Lung (tissue), 17 donors: ENCODE measurements at places on chromosomes 2 and 18. TPM values are rescaled to one million over a fixed set of nuclear protein-coding genes. Genes with fewer than 3 reads are reported as not detected.

- DNase-seq, result no peak
Measured at GRCh38 chr2:66346231-66346664, 88.7 kb upstream of the MEIS1 start.

- DNase-seq, result no peak
Measured at GRCh38 chr2:35530615-35531135, 824.9 kb upstream of the CRIM1 start.

DNA sequence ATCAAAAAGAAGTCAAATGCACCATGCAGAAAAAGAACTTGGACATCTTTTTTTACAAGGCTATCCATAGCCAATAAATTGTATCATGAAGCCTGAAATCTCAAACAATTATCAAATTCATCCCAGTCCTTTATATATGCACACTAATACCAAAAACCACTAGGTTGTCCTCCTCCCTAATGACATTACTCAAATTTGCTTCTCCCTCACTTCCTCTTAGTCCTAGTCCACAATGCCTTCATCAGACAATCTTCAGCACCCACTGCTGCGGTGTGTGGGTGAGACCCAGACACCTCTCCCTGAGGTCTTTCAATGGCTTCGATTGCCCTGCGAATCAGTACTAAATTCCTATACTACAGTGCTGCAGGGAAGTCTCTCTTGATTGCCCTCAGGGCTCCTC lies 58.1 kb downstream of the CLASP1 start:
- no peak for DNase-seq

GRCh38 chr2:45919711-45920111 lies 268.2 kb downstream of the PRKCE start:
- no peak for DNase-seq

DNA sequence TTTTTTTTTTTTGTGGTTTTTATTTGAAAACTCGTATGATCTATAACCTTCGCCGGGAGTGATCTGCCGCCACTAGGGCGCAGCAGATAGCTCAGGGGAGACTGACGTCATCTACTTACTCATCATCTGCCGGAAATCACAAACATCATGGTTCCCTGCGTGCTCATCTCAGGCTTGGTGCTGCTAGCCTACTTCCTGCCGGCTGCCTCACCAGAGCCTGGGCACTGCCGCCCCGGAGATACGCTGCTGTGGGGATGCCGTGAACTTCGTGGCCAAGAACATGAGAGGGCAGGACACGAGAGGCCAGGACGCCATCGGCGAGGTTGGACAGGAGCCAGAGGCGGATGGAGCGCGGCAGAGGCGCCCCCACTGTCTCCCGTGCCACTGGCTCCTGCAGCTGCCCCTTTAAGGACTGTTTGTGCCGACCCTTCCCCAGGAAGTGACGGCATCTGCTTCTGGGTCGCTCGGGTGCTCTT lies 68.8 kb downstream of the DOK6 start:
- DNase-seq, result no peak

DNA sequence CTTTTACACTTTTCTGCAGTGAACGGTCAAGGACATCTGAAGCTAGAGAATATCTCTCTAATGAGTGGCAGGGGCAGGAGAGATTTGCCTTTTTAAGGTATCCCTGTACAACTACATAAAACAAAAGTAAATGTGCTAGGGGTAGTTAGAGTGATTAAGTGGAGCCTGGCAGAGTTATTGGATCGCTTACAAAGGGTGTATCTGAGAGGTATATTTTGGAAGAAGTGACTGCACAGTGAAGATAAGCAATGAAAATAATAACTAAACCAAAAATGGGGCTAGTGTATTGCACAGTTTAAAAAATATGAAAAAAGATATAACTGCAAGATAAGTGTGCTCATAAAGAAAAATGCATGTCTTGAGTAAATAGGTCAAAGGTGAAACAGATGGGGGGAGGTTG lies 193.5 kb upstream of the EPC2 start:
- DNase-seq, result no peak

- no peak for DNase-seq
Measured at GRCh38 chr2:41420872-41421271, 626.9 kb upstream of the PKDCC start.

GRCh38 chr2:113973810-113974209 lies 83.9 kb downstream of the ACTR3 start:
- no peak for DNase-seq

DNA sequence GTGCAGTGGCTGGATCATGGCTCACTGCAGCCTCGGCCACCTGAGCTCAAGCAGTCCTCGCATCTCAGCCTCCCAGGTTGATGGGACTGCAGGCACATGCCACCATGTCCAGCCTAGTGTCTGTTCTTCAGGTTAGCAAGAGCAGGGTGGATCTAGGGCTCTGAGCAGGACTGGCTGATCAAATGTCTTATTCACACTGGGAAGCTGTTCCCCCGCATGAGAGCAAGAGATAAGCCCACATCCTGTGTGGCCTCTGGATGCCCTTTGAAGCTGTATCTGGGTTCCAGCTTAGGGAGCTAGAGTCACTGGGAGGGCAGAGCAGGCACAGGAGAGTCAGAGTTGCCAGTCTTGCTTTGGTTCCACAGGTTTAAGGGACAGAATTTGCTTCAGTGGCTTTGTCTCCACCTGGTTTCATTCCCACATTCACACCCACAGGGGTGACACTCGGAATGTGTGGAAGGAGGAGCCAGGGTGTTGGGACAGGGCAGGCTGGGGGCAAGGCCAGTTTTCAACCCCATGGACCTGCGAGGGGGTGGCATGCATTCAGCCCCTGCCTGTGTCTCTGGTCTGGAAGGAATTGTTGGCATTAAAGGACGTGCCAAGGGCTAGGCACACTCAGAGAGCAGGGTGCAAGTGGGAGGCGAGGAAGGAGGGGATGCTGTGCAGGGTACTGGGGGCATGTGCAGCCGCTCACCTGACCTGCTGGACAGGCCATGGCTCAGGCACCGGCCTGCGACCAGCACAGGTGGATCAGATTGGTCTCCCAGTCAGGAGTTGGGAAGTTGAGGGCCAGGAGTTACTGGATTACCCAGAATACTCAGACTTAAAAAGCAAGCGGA lies 24.5 kb downstream of the PTPN18 start:
- no peak for DNase-seq

- DNase-seq, result peak; percentile 57
Measured at GRCh38 chr18:13272416-13272815, 53.9 kb downstream of the LDLRAD4 start.

- no peak for DNase-seq
Measured at GRCh38 chr2:52416340-52416739, 1351.3 kb upstream of the CHAC2 start.

- DNase-seq, result no peak
Measured at GRCh38 chr2:98050070-98050469, 36.9 kb upstream of the VWA3B start.

DNA sequence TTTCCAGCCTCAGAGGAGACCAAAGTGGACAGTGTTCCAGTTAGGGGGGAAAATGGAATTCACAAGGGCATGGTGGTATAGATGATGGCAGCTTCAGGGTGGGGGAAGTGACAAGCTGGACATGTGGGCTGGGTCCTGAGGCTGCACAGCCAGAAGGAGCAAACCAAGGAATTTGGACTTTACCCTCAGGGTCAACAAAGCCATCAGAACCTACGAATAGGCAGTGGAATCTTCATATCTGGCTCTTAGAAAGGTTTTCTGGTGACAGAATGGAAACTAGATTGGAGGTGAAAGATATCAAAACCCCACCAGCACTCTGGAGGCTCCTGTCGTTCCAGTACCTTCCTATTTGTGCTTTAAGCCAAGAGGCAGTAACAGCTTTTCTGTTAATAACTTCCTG lies 127.1 kb downstream of the SETBP1 start:
- no peak for DNase-seq

- no peak for DNase-seq
Measured at GRCh38 chr2:171712051-171712450, 24.8 kb downstream of the DYNC1I2 start.

- DNase-seq, result peak; percentile 61
Measured at GRCh38 chr18:11994336-11994702, 13.0 kb downstream of the IMPA2 start.

- no peak for DNase-seq
Measured at GRCh38 chr2:118970396-118971135, 28.6 kb downstream of the MARCO start.

DNA sequence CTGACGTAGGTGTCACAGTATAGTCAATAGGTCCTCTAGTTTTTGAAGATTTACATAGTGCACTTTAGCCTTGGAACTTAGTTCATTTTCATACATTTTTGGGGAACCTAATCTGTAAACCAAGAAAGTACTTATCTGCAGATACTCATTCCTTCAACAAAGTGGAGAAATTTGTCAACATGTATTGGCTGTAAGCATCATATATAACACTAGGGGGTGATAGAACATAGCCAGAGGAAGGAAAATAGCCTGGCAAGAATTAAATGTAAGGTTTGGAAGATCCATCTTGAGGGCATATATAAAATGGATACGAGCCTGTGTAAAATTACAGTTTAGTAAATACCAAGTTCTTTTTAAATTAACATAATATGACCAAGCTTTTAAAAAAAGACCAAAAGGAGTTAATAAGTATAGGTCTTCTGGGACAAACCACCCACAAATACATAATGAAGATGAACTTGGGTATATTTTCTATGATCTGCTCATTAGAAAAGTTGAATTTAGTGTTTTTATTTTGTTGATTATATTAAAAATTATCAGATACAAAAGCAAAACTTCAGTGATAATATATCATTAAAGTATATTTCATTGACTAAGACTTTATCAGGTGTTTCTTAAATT lies 18.2 kb downstream of the RPL37A start:
- no peak for DNase-seq

DNA sequence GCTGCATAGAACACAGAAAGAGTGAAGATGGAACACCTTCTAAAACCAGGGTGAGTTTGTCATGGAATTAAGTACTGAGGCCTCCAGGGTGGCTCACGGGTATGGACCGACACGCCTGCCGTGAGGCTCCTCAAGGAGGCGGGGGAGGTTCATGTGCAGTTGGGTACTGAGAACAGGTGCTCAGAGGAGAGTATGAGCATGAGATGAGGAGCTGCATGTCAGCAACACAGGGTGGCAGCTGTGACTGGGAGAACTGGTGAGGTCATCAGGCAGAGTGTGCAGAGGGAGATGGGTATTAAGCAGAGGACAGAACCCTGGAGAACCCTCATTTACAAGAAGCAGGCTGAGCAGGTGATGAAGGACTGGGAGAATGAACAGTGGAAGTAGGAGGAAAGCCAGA lies 63.2 kb upstream of the KLHL29 start:
- DNase-seq, result no peak

GRCh38 chr2:85806358-85807118 lies 52.7 kb downstream of the ATOH8 start:
- no peak for DNase-seq

DNA sequence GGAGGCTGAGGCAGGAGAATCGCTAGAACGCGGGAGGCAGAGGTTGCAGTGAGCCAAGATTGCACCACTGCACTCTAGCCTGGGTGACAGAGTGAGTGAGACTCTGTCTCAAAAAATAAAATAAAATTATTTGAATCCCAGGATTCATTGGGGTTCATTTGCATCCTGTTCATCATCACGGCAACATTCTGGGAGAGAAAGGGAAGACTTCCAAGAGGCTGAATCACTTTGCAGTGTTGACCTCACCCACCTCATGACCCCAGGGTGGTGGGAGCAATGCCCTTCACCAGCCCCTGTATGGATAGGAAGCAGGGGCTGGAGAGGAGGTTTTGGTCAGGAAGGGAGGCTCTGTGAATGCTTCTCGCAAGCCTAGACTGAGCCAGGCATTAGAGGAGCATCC lies 195.6 kb downstream of the CTIF start:
- no peak for DNase-seq

GRCh38 chr2:32242331-32242730 lies 22.4 kb downstream of the NLRC4 start:
- no peak for DNase-seq

DNA sequence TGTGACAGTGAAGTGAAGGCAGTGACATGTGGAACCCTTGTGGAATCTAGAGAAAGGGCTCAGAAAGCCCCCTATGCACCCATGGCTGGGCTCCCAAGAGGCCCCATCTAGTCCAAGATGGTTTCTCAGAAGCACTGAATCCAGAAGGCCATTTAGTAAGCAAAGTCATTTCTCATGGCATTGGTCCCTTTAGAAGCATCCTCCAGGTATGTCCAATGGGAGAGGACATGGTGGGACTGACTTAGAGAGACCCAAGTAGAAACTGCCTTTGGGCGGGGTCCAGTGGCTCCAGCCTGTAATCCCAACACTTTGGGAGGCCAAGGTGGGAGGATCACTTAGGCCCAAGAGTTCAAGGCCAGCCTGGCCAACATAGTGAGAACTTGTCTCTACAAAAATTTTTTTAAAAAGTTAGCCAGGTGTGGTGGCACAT lies 72.5 kb upstream of the RMDN2 start:
- DNase-seq, result no peak

DNA sequence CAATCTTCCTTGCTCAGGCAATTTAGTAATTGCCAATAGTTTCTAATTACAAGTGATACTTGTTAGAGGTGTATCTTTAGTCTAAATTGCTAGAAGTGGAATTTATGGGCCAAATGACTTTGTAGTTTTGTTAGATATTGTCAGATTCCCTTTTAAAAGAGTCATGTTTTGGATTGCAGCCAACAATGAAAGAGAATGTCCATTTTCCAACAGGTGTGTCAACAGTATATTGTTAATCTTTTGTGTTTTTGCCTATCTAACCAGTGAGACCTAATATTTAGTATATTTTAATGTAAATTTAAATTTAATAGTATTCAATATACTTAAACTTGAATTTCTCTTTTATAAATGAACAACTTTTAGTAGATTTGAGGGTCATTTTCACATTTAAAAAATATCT lies 259.4 kb upstream of the ETAA1 start:
- DNase-seq, result no peak

The DOK6 gene
- total RNA-seq, result 21.3 TPM

The RFTN2 gene
- total RNA-seq, result 3.2 TPM

The TMEM247 gene
- not detected for total RNA-seq

The EFHD1 gene
- total RNA-seq, result 8.6 TPM

The ARHGAP15 gene
- 74.3 TPM for total RNA-seq

The HOXD11 gene
- not detected for total RNA-seq

The C2orf92 gene
- total RNA-seq, result 19.0 TPM

The AGAP1 gene
- 39.4 TPM for total RNA-seq

The PLEK gene
- total RNA-seq, result 29.0 TPM

The PHLPP1 gene
- total RNA-seq, result 12.5 TPM

The GPR39 gene
- 15.3 TPM for total RNA-seq

The TCF4 gene
- total RNA-seq, result 356 TPM
